HFFc6 (cell line): ENCODE measurements at places on chromosomes 5 and 9.

GRCh38 chr5:92749943-92750342 lies 831.1 kb downstream of the NR2F1-AS1 start:
- H3K4me1 ChIP-seq: peaks cover 34% of the 10 kb centered on the region
- no peak overlapping the region for H3K27ac ChIP-seq
- H3K4me3 ChIP-seq: no peak overlapping the region
- H3K36me3 ChIP-seq: no peaks in the 10 kb centered on the region
- H3K27me3 ChIP-seq: no peaks in the 10 kb centered on the region

DNA sequence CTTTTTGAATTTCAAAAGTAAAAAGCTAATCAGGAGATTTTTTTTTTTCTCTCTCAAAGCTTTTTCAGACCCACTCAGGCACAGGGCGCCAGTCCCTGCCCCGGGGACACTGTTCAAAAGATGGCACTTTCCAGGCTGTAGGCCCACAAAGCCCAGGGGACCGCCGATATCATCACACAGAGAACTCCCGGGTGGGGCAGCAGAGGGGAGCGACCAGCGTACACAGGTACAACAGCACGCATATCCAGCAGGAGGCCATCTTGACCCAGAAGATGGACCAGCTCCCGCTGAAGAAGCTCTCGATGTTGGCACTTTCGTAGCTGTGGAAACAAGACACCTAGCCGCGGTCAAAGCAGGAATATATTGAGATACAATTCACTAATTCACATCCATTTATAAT lies 108.3 kb downstream of the THBS4 start:
- peaks cover 12% of the 10 kb centered on the region; the same call in 1 of the 2 replicates for H3K4me1 ChIP-seq
- no peak overlapping the region for H3K4me3 ChIP-seq
- peaks cover 12% of the 10 kb centered on the region for H3K36me3 ChIP-seq
- no peak overlapping the region for H3K27ac ChIP-seq
- DNase-seq: no peak

DNA sequence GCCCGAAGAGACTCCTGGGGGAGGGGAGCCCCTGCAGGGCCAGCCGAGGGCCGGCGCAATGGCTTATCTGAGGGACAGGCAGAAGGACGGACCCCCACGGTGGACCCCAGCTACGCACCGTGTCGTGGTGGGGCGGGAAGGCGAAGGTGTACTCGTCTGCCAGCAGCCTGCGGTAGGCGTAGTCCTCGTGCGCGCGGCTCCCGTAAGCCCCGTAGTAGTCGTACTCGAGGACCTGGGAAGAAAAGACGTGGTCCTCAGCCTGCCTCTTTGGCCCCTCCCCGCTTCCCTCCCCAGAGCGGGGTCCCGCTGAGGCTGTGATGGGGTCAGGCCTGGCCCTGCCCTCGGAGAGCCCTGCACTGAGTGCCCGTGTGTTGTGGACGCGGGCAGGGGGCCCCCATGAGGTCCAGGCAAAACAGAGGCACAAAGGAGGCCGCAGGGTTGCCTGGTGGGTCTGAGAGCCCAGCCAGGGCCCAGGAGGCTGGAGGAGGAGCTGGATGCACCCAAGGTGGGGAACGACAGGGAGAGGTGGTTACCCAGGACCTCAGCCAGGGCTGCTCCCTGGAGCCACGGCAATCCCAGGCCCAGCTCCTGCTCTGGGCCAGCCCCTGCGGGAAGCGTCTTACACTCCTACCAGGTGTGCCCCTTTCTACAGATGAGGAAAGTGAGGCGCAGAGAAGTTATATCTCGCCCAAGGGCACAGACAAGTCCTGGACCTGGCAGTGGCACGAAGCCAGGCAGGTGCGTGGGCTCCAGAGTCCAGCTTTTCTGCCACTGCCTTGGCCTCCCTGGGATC lies 35.2 kb downstream of the SARDH start:
- DNase-seq: no peak
- H3K36me3 ChIP-seq: peaks cover 5% of the 10 kb centered on the region; the same call in 1 of the 2 replicates

DNA sequence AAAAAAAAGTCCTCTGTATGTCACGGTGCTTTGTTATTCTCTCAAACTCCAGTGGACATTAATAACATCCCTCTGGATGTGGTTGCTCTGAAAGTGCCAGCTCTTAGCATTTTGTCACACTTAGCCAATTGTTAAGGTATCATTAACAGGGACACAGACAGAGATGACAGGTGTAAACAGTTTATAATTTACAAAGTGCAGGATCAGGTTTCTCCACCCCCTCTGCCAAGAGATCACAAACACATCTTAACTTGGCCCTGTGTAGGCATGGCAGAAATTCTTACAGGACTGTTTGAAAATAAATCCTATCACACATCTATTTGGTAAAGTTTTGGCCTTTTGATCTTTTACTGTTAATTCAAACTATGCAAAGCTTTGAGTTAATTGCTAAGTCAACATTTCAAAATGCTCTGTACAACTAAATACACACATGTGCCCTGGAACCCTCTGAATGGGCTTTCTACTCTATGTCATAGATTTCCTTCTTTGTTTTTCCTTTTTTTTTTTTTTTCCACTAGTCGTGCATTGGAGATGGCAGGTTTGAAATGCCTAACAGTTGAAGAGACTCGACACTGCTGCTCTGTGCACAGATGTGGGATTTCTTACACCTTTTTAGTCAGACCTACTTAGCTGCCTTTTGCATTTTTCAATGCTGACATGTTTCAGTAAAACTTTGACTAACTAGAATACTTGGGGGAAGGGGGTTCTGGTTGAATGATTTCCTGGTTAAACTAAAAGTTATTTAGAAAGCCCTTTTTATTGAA lies 41.7 kb downstream of the SEMA6A start:
- H3K27me3 ChIP-seq: no peaks in the 10 kb centered on the region; the same call in none of the 2 replicates
- DNase-seq: no peak
- H3K36me3 ChIP-seq: no peaks in the 10 kb centered on the region
- H3K27ac ChIP-seq: no peak overlapping the region
- H3K4me3 ChIP-seq: no peak overlapping the region
- no peaks in the 10 kb centered on the region for H3K4me1 ChIP-seq

DNA sequence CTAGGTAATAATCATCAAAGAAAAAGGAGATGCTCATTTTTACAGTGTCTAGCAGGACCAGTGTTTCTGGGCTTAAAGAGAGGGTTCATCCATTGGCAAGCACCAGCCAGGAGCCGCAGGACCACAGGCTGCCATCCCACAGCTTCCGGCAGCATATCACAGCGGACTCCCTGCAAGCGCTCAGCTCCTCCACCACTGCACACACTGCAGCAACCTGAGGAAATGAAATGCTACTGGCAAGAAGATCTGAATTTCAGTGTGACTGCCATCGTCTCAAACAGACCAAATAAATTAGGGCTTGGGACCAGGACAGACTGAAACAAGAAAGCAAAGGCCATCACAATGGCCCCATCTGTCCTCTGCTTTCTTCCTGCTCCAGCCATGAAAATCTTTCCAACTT lies 114.2 kb downstream of the TTC39B start:
- peaks cover 11% of the 10 kb centered on the region for H3K36me3 ChIP-seq
- H3K4me3 ChIP-seq: no peak overlapping the region
- no peaks in the 10 kb centered on the region for H3K27me3 ChIP-seq

DNA sequence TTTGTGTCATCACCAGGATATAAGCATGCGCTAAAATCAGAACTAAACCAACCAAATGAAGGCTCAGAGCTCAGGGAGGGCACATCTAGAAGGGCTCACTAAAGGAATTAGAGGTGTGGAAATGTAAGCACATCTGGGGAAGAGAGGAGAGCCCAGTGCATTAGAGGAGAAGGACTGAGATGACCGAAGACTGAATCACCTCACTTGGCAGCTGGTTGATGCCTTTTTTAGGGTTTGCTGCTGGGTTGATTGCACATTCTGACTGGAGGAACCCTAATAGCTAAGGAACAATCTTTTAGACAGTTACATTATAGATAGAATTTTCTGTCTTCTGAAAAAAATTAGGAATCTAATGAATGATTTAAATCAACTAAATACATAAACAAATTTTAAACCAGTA lies 8.2 kb upstream of the IFNA21 start:
- peaks cover 20% of the 10 kb centered on the region for H3K27me3 ChIP-seq
- H3K4me3 ChIP-seq: no peak overlapping the region
- no peaks in the 10 kb centered on the region for H3K36me3 ChIP-seq
- H3K27ac ChIP-seq: no peak overlapping the region
- DNase-seq: no peak
- 0 out of 2 replicates have a peak, but pooled peaks cover 5% of the 10 kb centered on the region for H3K4me1 ChIP-seq
